EL (cell line): ENCODE measurements at places on chromosomes 1 and 21.
A peak's percentile ranks its signal among the peaks of the same experiment; 100 is the strongest.

DNA sequence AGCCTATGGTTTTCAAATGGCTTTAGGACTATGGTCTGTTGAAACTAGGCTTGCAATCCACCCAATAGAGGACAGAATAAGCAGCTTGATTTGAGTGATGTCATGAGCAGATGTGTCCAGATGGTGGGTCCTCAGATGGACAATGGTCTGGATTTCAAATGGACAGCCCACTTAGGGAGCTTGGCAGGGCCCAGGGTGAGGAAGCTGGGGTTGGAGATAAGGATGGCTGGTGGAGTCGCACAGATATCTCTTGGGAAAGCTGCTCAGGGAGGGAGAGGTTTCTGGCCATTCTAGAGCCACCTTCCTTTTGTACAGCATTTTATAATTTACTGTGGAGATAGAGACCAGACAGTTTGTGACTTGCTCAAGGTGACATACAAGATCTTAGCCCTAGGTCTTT lies 55.0 kb downstream of the NFASC start:
- no peak for DNase-seq

GRCh38 chr1:119141020-119141424 lies 569 bp upstream of the WARS2 start:
- DNase-seq: peak; percentile 31

DNA sequence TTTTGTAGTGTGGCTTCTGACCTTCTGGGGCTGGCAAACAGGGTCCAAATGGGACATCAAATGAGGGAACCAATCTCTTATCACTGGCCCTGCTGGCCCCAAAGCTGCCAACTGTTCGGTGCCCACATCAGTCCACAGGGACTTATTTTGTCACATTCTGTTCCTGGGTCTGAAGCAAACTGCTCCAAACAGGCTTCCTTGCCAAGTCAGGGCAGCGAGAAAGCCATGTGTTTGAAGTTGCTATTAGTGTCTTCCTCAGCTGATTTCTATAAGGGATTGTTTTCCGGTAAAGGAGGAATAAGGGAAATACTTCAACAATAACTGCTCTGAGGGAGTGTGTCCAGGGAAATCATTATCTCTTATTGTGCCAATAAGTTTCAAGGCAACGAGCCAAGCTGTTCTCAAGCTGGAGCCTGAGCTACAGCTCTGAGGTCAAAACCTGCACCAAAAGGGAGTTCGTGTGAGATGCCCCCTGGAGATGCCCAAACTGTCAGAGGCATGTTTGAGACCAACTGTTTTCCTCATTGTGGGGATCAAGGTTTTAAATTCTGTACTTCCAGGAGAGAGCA lies 381.4 kb upstream of the PROX1 start:
- DNase-seq: no peak

- DNase-seq: no peak
Measured at GRCh38 chr1:66777831-66778230, 23.2 kb downstream of the INSL5 start.

DNA sequence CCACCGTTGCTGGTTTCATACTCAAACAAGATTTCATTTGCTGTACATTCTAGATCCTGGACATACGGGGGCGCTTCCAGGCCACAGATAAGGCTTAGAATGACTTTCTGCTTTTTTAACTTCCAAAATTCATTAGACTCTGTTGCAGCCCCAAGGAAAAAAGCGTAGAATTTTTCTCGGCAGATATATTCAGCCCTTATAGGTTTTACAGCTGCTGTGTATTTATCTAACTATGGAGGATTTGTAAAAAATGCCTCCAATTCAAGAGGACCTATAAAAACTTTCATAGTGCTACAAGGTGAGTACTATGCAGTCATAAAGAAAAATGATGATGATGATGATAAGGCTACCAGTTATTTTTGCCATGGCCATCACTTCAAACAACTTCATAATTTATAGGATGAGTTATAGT lies 51.6 kb downstream of the SLC30A10 start:
- DNase-seq: peak; percentile 6

GRCh38 chr1:101244842-101245241 lies 8.0 kb downstream of the S1PR1 start:
- no peak for DNase-seq

DNA sequence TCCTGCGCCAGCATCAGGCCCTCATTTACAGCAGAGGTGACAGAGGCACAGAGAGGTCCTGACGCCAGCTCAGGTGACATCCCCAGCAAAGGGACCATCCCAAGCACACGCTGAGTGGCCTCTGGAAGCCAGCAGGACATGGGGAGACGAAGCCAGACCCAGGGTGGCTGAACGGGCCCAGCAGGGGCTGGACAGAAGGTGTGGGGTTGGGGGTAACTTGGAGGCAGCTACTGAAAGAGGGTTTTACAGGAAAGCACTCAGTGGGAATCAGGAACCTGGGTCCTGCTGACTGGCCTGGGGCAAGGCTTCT lies 1.6 kb upstream of the ARHGEF16 start:
- DNase-seq: no peak

DNA sequence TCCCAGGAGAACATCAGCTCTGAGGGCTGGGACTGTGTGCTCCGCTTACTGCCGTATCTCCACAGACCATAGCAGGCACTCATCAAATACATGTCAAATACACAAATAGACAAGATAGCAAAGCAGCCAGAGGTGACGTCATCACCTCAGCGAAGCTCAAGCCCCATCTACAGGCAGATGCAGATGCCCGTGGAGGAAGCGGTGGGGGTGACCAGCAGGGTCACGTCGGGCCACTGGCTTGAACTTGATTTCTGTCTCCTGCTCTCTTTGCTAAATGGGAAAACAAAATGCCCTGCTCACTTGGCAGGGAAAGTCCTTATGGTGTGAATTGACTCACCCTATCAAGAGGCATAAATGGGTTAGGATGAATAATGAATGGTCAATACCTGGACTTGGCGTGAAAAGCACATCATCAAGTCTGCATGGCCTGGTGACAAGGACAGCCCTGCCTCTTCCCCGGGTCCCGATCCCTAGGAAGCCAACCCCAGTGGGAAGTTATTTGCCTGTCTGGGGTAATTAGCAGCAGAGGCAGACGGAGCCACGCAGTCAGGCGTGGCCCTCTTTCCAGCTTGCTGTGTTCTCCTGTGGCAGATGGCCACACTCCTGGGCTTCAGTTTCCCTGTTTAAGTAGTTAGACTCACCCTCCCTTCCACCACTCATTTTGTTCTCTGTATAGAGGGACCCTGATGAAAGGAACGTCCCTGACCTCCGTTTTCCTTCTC lies 536.0 kb downstream of the NPHP4 start:
- no peak for DNase-seq

DNA sequence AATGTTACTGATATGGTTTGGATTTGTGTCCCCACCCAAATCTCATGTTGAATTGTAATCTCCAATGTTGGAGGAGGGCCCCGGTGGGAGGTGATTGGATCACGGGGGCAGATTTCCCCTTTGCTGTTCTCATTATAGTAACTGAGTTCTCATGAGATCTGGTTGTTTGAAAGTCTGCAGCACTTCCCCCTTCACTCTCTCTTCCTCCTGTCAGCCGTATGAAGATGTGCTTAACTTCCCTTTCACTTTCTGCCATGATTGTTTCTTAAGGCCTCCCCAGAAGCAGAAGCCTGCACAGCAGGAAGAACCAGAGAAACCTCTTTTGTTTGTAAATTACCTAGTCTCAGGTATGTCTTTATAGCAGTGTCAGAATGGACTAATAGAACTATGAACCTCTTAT lies 28.4 kb downstream of the TRIM33 start:
- no peak for DNase-seq

GRCh38 chr21:38989379-38989744 lies 183.6 kb downstream of the ETS2 start:
- DNase-seq: no peak

DNA sequence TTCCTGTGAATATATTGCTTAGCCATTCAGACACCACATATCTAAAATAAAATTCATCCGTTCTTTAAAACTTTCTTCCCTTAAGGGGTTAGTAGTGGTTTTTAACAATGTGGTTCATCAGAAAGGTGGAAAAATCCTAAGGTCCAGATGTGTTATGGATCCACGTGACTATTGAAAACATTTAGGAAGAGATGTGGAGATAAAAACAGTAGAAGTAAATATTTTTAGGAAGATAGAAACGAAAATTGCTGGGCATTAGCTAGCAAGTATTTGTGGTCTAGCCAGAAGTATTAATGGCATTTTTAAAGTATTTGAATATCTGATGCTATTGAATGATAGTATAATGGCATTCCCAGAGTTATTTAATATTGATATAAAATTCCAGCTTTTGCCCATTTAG lies 180.8 kb downstream of the LTN1 start:
- no peak for DNase-seq

DNA sequence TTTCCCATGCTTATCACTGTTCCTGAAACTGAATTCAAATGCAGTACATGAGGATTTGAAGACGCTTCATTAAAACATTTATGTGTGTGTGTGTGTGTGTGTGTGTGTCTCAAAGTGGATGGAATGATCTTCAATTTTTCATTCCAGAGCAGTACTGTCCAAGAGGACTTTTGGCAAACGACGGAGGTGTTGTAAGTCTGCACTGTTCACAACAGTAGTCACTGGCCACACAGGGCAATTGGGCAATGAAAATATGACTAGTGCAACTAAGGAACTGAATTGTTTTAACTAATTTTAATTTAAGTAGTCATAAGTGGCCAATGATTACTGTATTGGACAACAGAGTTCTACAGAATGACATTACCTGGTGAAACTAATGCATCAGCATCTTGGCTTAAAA lies 5.0 kb downstream of the TAF5L start:
- DNase-seq: no peak

DNA sequence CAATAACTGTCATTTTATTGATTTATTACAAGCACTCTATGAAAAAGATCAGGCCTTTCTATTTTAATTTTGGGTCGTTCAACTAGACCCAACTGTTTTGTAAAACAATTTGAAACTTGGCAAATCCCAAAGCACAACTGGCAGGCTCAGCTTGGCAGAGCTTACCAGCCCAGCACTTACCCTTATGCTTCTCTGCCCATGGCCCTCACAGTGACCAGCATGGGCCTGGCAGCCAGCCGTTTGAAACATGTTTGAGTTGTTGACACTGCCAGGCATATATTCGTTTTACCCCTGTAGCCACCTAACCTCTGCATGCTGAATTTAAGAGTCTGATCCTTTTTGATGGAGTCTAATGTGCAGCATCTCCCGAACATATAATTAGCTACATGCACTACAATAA lies 796.7 kb upstream of the ADGRL2 start:
- no peak for DNase-seq

DNA sequence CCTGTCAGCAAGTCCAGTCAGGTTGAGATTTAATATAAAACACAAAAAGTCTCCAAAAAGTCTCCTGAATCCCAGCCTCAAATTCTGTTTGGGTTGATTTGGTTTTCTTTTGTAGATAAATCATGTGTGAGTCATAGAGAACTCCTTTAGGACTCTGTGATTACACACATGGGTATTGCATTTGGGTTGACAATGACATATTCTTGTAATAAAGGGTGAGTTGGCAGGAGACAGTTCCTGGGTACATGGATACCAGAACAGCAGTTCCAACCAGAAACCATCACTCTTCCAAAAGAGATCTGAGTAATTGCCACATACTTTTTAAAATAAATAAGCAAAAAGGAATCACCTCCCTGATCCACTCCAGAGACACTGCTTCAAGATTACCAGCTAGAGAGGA lies 8.9 kb downstream of the CR2 start:
- peak; percentile 21 for DNase-seq

- DNase-seq: no peak
Measured at GRCh38 chr1:149929856-149930255, 2.3 kb upstream of the SF3B4 start.

GRCh38 chr1:36771660-36772284 lies 262.5 kb downstream of the GRIK3 start:
- no peak for DNase-seq

DNA sequence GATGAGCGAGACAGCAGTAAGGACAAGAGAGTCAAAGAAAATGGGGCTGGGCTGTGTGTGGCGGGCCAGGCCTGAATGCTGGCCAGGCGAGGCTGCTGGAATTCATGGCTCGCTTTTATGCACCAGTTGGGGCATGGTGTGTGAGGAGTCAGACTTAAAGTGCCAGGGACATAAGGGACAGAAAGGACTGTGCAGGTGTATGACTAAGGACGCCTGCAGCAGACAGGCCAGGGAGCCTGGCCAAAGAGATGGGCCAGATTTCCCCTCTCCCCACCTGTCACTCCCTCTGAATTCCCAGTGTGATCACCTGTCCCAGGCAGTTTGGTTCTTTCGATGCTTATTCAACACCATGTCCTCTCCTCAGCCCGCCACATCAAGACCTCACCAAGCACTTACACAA lies 16.9 kb upstream of the SMIM12 start:
- no peak for DNase-seq

DNA sequence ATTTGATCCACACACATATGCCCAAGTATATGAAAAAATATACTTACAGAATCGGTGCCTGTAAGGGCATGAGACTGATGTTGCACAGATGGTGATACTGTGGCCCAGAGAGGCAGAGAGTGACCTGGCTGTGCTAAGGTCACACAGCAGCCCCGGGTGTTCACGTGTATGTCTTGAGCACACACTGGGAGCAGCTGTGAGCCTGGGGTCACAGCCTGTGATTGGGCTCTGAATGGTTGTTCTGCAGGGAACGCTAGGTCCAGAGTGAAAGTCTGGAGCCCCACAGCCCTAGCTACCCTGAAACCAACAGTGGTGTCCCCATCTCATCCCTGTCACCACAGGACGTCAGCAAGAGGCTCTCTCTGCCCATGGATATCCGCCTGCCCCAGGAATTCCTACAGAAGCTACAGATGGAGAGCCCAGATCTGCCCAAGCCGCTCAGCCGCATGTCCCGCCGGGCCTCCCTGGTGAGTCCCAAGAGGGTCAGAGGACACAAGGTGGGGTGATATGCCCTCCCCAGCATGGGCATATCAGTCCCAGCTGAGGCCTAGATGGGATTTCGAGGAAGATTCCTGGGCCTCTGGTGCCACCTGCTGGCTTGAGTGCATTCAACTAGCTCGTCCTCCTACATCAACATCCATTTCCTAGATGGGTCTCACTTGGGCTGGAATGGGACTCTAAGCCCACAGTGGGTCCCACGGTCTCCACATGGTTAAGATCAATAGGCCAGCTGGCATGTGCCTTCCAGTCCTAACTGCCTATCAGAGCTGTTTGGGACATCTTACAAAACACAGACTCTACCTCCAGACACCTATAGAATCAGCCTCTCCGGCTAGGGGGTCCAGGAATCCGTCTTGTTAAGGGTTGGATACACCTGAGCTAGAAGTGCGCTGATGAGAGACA lies 19.7 kb downstream of the CDK18 start:
- peak; percentile 71 for DNase-seq
